ENCODE measurements at places on chromosomes 6 and 20. TPM values are rescaled to one million over a fixed set of nuclear protein-coding genes. Genes with fewer than 3 reads are reported as not detected.

TMEM242 gene
- 17.6 TPM for total RNA-seq

LPA gene
- not detected for total RNA-seq

SLC22A3 gene
- not detected for total RNA-seq

COL20A1 gene
- not detected for total RNA-seq

SLC12A5 gene
- total RNA-seq = not detected

BMP5 gene
- total RNA-seq = not detected

DEFB124 gene
- total RNA-seq = not detected

CD93 gene
- not detected for total RNA-seq

MLN gene
- not detected for total RNA-seq

FAM83C gene
- total RNA-seq = not detected

MYH7B gene
- 0.20 TPM for total RNA-seq

SPATS1 gene
- not detected for total RNA-seq

TSBP1 gene
- total RNA-seq = not detected

F13A1 gene
- 0.75 TPM for total RNA-seq

KCNS1 gene
- total RNA-seq = not detected

GGTLC1 gene
- total RNA-seq = not detected

TSPO2 gene
- total RNA-seq = not detected
